ENCODE measurements at places on chromosomes 2 and 18.
A peak's percentile ranks its signal among the peaks of the same experiment; 100 is the strongest.

DNA sequence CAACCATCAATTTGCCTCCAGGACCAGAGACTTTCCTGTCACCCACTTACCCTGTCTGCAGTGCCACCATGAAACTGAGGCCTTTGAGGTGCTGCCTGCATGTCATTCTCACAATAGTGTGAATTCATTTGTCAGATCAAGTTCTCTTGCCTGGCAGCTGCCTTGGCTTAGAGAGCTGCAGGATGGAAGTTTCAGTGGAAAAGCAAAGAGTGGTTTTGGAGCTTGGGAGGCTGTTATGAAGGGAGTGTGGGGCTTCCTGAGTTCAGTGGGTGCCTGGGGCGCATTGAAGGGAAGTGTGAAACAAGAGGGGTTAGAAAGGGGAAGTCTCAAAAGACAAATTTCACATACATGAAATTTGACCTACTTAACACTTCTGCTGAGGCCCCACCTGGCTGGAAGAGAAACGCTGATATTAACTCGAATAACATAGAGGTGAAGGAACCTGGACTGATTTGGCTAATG is 7.9 kb upstream of the LBH start:
- DNase-seq, result no peak
- no peaks in the 10 kb centered on the region for H3K36me3 ChIP-seq
- peaks cover 12% of the 10 kb centered on the region for H3K4me1 ChIP-seq
- no peaks in the 10 kb centered on the region for H3K27me3 ChIP-seq
- H3K4me3 ChIP-seq, result no peak overlapping the region
- H3K27ac ChIP-seq, result no peak overlapping the region

- peaks cover 46% of the 10 kb centered on the region for H3K4me1 ChIP-seq
- no peak overlapping the region for H3K4me3 ChIP-seq
- DNase-seq, result no peak
- no peaks in the 10 kb centered on the region for H3K36me3 ChIP-seq
- no peak overlapping the region for H3K27ac ChIP-seq
These were observed 98.7 kb downstream of the ANKRD44 start for GRCh38 chr2:197211881-197212342.

- H3K36me3 ChIP-seq, result no peaks in the 10 kb centered on the region
- H3K4me3 ChIP-seq, result no peak overlapping the region
- no peak overlapping the region for H3K27ac ChIP-seq
- no peaks in the 10 kb centered on the region for H3K4me1 ChIP-seq
These were observed 133.6 kb upstream of the CAPN13 start for GRCh38 chr2:30940839-30941238.

- no peak overlapping the region for H3K4me3 ChIP-seq
- DNase-seq, result no peak
- no peaks in the 10 kb centered on the region for H3K4me1 ChIP-seq
- H3K27me3 ChIP-seq, result no peaks in the 10 kb centered on the region
- H3K36me3 ChIP-seq, result no peaks in the 10 kb centered on the region
These were observed 132.1 kb upstream of the STON1 start for GRCh38 chr2:48397846-48398245.

DNA sequence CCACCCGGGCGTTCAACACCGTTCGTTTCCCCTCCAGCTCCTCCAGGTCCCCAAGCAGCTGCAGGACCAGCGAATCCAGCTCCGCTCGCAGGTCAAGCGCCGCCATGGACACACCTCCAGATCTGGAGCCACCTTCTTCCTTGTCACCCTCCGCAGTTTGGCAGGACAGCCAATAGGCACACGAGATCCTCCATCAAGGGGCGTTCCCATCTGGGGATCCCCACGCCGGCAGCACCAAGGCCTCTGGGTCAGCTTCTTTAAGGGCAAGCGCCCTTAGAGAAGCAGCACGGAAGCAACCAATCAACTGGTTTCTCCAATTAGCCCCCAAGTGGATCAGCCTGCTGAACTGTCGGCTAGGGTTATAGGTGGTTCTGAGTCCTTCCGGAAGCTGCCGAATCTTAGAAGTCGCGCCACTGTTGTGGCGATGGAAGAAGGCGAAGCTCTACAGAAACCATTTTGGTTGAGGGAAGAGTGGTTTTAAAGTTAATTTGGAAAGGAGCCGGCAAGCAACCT is 621 bp upstream of the IMP4 start:
- no peaks in the 10 kb centered on the region for H3K27me3 ChIP-seq
- H3K4me3 ChIP-seq, result peak overlapping the region; percentile 88
- H3K36me3 ChIP-seq, result peaks cover 24% of the 10 kb centered on the region
- peaks cover 20% of the 10 kb centered on the region for H3K4me1 ChIP-seq
- H3K27ac ChIP-seq, result peak overlapping the region; percentile 96
- DNase-seq, result peak; percentile 53

GRCh38 chr2:219542931-219543595 is 546 bp downstream of the CHPF start:
- no peak for DNase-seq
- H3K27me3 ChIP-seq, result no peaks in the 10 kb centered on the region
- H3K4me1 ChIP-seq, result peaks cover 26% of the 10 kb centered on the region
- H3K27ac ChIP-seq, result peak overlapping the region; percentile 95

Measured in esophagus squamous epithelium (tissue), 5 donors.